T-helper 9 cell (primary cell): ENCODE measurements at places on chromosomes 11 and 22.

GRCh38 chr11:75625991-75626888 is 42.6 kb downstream of the MAP6 start:
- no peak for DNase-seq

- no peak for DNase-seq
Observed at GRCh38 chr11:47004595-47005033, 68.1 kb downstream of the CSTPP1 start.

GRCh38 chr11:111554532-111554931 is 14.0 kb downstream of the LAYN start:
- no peak for DNase-seq

DNA sequence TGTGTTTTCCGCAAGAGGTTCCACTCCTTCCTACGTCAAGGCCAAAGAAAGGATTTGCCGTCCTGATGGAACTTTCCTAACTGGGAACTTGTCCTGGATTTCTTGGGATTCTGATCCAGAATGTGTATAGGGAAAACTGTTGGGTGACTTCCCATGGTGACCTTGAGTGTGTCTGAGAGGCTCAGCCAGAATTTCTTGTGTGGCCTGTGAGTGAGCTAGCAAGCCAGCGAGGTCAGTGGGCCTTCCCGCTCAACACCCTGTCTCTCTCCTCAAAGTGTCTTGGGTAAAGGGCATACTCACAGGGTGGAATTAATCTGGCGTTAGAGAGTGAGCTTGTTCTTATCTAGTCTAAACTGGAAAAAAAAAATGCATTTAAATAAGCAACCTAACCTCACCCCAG is 20.4 kb downstream of the ZNRF3 start:
- no peak for DNase-seq

DNA sequence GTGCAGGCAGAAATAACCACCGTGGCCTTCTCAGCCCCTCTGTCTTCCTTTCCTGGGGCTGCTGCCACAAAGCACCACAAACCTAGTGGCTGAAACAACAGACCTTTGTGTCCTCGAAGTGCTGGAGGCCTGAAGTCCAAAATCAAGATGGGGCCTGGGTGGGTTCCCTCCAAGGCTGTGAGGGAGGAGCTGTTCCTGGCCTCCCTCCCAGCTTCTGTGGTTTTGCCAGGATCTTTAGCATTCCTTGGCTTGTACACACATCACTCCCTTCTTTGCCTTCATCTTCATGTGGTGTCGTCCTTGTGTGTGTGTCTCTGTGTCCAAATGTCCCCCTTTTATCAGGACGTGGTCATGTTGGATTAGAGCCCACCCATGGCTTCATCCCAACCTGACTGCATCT is 29.0 kb upstream of the PARVG start:
- no peak for DNase-seq

DNA sequence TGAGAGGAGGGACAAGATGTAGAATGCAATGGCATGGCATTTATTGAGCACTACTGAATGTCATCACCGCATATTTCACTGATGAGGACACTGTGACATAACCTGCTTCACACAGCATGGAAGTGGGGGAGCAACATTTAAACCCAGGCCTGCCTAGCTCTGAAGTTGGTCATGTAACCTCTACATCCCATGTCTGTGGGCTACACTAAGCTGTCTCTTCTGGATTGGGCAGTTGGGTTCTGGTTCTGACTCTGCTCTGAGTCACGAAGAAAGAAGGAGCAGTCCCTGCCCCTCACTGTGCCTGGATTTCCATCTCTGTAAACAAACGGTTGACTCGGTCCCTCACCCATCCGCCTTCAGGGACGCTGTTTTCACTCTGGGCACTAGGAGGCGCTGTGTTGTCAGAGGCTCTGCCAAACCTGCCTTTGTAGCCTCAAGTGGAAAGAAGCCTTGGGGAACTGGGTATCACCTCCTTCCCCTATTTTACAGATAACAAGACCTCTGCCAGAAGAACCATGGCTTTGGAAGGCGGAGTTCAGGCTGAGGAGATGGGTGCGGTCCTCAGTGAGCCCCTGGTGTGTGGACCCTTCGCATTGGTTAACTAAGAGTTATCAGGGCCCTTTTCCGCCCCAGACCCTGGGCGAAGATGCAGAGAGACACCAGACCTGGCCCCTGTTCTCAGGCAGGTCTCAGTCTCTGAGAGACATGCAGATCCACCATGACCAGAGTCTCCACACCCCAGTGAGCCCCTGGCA is 12.7 kb upstream of the ARHGEF17 start:
- DNase-seq = peak; percentile 68

DNA sequence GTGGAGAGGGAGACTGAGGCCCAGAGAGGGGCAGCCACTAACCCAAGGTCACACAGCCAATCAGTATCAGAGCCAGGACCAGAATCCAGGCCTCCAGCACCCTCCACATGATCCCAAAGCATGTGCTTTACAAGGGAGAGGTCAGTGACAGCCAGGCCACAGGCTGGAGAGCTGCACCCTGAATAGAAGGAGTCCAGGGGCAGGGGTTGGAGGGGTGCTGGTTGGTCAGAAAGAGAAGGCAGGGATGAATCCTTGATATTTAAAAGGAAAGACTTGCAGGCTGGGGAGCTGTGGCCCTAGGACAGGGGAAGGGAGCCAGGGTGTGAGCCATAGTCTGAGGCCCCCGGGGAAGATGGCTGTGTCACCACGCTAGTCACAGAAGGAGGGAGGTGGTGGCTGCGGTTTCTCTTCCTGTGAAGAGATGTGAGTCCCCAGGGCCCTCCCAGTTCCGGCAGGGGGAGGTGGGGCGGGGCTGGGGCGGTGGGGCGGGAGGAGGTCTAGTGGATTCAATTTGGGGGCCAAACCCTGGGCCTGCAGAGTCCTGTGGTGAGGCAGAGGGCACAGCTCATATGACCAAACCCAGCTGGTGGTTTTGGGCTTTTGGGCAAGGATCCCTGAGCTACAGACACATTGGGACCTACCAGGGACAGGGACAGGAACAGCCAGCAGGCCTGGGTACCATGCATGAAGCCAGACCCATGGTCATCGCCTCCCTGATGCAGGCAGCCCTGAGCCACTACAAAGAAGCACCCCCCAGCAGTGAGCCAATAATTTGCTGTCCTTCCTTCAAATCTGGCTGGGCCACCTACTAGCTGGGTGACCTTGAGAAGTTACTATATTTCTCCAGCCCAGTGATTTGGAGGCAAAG is 14.0 kb downstream of the RAC2 start:
- peak; percentile 85 for DNase-seq

- no peak for DNase-seq
Observed at GRCh38 chr11:120068114-120068573, 69.8 kb downstream of the TRIM29 start.

- DNase-seq = no peak
Observed at GRCh38 chr11:7643314-7643713, 30.0 kb downstream of the CYB5R2 start.

GRCh38 chr11:120338107-120338933 is 2.1 kb downstream of the ARHGEF12 start:
- no peak for DNase-seq

- DNase-seq = no peak
Observed at GRCh38 chr11:36345084-36345511, 49.0 kb downstream of the PRR5L start.

GRCh38 chr22:49971232-49972162 is 10.9 kb downstream of the PIM3 start:
- DNase-seq = peak; percentile 50

GRCh38 chr11:90911192-90911591 is 688.3 kb upstream of the CHORDC1 start:
- DNase-seq = no peak

DNA sequence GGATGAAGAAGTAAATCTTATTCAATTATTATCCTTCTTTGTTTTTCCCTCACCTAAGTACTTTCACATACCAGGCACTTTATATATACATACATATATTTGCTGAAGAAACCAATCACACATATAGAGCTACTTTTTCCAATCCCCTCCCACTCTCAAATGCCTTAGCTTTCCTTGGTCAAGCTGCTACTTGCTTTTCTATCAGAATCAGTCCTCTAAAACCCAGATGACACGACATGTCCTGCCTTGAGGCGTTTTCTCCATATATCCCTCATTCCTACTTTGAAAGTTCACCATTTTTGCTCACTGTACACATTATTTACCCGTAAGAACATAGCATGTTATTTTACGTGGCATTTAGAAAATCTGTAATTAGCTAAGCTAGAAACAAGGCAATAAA is 5.4 kb downstream of the RAB38 start:
- DNase-seq = no peak

GRCh38 chr22:20112623-20113511 is 3.0 kb upstream of the RANBP1 start:
- DNase-seq = no peak

GRCh38 chr11:103920449-103920848 is 116.0 kb upstream of the DDI1 start:
- no peak for DNase-seq

- no peak for DNase-seq
Observed at GRCh38 chr11:76355172-76355571, 25.8 kb downstream of the THAP12 start.

- no peak for DNase-seq
Observed at GRCh38 chr11:104618954-104619353, 279.3 kb downstream of the CASP12 start.

- DNase-seq = no peak
Observed at GRCh38 chr11:122085712-122086111, 30.3 kb downstream of the BLID start.

DNA sequence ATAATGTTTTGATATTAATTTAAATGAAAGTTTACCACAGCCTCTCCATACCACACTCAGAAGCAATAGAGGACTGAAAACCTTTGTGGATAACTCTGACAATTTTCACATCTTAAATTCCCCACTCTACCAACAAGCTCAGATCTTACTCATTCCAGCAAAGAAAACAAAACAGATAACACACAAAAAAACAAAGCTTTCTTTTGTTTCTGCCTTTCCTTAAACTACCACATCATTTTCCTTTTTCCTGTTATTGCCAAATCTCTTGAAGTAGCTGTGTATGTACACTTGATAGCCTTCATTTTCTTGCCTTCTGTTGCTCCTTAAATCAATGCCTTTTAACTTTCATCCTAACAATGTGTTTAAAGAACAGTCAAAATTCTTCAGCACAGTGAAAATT is 484.9 kb downstream of the NTM start:
- no peak for DNase-seq

DNA sequence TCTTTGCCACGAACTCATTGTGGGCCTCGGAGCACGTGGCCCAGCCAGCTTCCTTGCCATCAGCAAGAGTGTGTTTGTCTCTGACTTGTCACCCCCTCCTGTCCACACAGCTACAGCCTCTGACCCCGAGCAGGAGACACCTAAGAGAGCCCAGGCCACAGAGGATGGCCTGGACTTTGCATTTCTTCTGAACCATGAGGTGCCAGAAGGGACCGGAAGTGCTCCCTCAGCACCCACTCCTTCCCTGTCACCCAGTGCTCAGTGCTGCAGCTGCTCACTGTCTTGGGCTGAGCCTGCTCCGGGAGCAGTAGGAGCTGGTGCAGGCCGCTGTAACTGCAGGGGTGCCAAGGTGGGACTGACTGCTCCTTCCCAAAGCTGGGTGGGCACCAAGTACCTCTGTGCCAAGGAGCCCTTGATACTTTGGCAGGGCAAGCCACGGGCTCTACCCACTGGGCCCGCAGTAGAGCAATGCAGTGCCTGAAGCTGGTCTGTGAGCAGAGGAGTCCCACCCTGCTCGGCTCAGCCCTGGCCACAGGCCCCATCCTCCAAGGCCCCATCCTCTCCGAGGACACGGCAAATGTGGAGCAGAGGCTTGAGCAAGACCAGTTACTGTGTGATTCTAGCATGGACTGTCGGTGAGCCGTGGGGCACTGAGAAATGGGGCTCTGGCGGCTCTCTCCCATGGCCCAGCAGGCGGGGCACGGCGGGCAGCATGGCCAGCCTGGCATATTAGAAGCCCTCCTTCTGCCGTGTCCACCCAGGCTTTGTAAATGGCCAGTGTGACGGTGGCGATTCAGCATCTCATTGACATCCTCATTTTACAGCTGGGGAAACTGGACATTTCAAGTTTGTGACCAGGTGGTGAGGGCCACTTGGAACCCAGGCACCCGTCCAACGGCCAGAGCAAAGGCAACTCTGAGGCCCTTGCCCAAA is 6.3 kb downstream of the GRK2 start:
- no peak for DNase-seq

GRCh38 chr22:27580311-27580897 is 221.2 kb downstream of the MN1 start:
- DNase-seq = no peak

DNA sequence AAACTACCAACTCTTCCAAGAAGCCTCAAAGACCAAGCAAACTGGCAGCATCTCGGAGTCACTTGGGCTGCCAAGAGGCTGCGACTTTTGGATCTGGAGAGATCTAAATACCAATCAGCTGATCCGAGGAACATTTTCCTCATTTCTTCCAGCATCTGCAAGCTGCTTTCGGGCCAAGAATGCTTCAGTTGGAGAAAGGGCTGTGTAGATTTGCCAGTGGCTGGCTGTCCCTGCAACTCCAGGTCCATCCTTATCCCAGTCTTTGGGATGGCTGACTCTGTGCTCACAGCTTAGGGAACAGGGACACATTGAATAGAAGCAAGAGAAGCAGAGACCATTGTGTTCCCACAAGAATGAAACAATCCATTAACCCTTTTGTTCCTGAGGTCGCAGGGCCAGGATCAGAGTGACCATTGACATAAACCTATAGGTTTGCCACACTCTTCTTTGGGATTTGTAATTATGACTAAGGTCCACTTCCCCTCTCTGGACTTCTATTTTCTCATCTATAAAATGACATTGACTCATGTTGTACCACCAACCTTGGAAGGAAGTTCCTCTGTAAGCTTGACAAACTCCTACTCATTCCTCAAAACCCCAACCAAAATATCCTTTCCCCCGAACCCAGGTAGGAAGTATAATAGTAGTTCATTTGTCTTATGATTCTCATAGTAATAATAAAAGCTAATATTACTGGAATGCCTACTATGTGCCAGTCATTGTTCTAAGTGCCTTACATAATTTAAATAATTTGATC is 340.8 kb downstream of the MN1 start:
- no peak for DNase-seq

- no peak for DNase-seq
Observed at GRCh38 chr11:23543651-23544222, 683.5 kb upstream of the CCDC179 start.

GRCh38 chr22:47402876-47403525 is 640.6 kb downstream of the TBC1D22A start:
- no peak for DNase-seq

DNA sequence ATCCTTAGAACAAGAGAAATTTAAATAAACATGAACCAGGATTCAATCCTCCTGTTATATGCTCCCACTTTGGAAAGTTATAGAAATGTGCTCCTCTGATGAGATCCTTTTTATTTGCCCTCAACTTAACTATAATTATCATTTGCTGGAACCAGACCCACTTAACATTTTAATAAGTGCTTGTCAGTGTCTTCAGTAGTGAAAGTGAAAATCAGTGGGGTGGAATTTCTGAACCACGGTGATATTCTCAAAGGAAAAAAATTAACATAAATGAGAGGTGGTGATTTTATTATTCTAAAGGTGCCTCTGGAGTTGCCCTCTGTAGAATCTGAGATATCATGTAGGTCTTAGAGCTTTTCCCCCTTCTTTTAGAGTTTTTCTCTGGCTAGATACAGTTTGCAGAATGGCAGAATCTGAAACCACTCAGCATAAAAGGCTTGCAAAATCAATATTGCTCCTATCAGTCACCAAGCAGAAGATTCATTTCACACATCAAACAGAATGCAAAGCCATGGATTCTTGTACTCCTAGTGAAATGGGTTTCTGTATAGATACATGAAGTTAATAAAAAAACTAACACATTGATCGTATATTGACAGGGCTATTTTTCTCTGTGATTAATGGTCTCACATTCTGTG is 213.2 kb downstream of the LUZP2 start:
- no peak for DNase-seq

GRCh38 chr11:117669062-117669461 is 128.0 kb downstream of the DSCAML1 start:
- DNase-seq = no peak

- no peak for DNase-seq
Observed at GRCh38 chr22:50571264-50572175, 6.7 kb downstream of the CPT1B start.
